ENCODE measurements at places on chromosomes 11 and 22.

GRCh38 chr11:128627666-128628324 is 40.4 kb upstream of the ETS1 start:
- no peak for DNase-seq

GRCh38 chr11:119194811-119195440 is 9.7 kb downstream of the NHERF4 start:
- DNase-seq = no peak

GRCh38 chr11:65423516-65424204 is 1.1 kb downstream of the NEAT1 start:
- no peak for DNase-seq

DNA sequence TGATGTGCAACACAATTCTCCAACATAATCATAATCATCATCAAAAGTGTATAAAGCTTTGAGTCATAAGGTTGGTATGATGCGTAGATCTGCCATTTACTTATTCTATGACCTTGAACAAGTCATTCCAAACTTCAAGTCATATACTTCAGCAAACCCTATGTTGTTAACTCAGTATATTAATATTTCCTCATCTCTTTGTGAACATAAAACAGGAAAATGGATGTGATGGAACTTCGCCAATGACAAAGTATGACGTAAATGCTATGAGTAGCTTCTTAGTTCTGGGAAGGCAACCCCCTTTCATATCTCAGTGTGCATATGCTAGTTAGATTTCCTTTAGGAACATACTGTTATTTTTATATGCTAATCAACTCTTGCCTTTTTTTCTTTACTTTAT is 102.7 kb upstream of the ANO3 start:
- DNase-seq = no peak

- DNase-seq = no peak
Measured at GRCh38 chr11:126754591-126755426, 245.8 kb downstream of the KIRREL3 start.

DNA sequence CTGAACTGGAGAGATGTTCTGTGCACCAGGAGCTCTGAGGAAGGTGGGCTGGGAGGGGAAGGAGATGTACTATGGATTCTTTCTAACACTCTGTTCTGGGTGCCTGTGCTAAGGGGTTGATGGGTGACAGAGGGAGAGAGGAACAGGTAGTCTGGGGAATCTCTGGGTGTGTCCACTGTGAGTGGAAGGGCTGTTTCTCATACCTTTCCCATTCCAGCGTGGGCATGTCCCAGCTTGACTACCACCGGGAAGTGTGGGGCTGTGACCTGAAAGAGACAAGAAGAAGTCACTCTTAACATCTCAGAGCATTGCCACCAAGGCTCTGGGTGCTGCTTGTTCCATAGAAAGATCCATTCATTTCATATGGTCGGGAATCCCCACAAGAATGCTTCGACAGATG is 121.9 kb downstream of the FBXO7 start:
- no peak for DNase-seq

DNA sequence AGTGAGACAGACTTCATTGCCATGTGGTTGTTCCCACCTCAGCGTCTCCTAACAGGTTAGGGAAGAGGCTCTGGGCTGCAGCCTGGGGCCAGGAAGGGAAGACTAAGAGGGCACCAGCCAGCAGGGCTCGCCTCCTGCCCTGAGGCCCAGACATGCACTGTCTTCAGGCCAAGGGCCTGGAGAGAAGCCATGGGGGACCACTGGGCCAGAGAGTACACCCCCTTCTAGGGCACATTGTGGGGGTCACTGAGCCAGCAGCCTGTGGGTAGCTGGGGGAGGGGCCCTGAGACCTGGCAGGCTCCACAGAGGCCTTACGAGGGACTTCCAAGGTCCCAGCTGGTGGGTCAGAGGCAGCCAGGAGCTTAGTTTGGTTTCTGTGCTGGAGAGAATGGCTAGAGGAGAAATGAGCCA is 25.0 kb upstream of the MYRF start:
- no peak for DNase-seq

DNA sequence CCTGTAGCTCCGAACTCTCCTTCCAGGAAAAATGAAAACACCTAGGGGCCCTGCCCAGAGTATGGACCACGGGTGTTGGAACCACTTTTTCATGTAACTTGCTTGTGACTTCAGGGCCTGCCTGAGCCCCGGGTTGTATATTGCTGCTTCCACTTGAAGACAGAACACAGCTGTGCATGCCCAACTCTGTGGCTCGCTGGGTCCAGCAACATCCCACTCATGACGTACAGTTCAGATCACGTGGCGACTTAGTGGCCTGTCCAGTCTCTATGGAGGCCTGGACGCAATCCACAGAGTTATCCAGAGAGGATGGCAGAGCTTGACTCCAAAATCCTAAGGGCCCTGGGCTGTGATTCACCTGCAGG is 6.8 kb downstream of the C11orf21 start:
- DNase-seq = peak; percentile 13

GRCh38 chr11:86625544-86625943 is 46.9 kb downstream of the ME3 start:
- no peak for DNase-seq

- DNase-seq = no peak
Measured at GRCh38 chr22:41445129-41446056, 1.2 kb downstream of the TOB2 start.

DNA sequence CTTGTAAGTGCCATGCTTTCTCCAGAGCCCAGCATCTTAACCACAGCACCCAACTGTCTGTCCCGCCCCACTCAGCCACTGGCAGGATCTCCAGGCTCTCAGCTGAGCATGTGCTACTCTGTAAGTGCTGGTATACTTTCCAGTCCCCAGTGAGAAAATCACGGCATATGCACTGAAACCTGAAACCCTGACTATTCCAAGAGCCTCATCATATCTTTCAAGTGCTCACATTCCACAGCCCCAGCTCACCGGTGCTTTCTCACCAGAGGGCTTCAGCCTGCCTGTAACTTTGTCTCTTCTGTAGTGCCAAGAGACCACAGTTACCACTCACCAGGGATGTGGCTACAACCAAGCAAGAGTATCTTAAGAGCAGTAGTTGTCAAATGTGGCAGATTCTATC is 24.4 kb upstream of the PAMR1 start:
- no peak for DNase-seq

- no peak for DNase-seq
Measured at GRCh38 chr11:47891886-47892285, 43.7 kb upstream of the NUP160 start.

DNA sequence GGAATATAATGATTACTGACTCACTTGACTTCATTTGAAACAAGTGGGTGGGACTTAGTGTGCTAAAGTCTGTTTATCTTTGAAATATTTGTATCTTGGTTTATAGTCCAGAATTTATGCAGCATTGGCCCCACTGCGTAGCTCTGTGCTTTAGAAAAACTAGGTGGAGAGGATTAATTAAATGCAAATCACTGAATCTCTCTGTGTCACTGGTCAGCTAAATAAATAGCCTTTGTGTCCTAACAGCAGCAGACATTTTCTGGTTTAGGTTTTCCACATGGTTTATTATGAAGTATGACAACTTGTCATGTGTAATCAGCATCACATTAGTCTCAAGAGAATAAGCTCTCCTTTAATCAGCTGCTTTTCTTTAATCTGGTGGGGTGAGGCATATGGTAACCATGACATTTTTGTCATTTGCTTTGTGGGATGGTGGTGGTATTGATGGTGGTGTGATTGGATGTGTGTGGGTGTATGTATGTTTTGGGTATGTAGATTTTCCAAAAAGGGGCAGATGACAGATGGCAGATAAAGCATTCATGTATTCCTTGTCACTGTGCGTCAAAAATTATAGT is 33.9 kb downstream of the BCL2L13 start:
- no peak for DNase-seq

DNA sequence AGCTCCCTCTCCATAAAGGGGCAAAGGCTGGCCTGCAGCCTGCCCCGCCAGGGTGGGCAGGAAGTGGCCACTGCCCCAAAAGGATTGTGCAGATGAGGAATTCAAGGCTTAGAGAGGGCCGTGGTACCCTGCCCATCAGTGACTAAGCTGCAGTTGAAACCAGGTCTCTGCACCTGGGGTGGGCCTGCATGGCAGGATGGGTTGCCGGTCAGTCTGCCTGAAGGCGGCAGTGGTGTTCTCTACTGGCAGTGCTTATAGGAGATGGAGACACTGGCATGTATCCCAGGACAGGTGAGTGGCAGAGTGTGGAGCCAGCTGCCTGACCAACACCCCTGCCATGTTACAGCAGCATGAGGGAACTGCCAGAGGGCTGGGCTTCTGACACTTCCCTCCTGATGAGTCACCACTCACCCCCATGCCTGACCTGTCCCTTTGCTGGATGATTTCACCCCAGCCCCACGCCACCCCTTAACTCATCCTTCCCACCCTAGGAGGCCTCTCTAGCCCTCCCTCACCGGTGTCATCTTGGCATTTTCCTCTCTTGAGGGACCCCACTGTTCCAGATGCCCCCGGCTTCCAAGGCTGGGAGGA is 70.2 kb upstream of the LMO1 start:
- no peak for DNase-seq

- no peak for DNase-seq
Measured at GRCh38 chr11:102341844-102342318, 5.1 kb upstream of the BIRC2 start.

- no peak for DNase-seq
Measured at GRCh38 chr11:95565724-95566141, 223.8 kb downstream of the FAM76B start.

- no peak for DNase-seq
Measured at GRCh38 chr11:98725471-98725870, 295.3 kb upstream of the CNTN5 start.

- no peak for DNase-seq
Measured at GRCh38 chr11:109302591-109303334, 119.2 kb upstream of the C11orf87 start.

GRCh38 chr11:68051191-68052136 is 12.6 kb downstream of the TCIRG1 start:
- no peak for DNase-seq

- no peak for DNase-seq
Measured at GRCh38 chr11:45927332-45927683, 4.9 kb downstream of the LARGE2 start.

- no peak for DNase-seq
Measured at GRCh38 chr11:58898106-58898505, 41.2 kb upstream of the GLYATL1 start.

- DNase-seq = no peak
Measured at GRCh38 chr22:23306438-23306921, 126.2 kb downstream of the BCR start.

GRCh38 chr11:69299023-69299461 is 5.1 kb downstream of the MYEOV start:
- no peak for DNase-seq

DNA sequence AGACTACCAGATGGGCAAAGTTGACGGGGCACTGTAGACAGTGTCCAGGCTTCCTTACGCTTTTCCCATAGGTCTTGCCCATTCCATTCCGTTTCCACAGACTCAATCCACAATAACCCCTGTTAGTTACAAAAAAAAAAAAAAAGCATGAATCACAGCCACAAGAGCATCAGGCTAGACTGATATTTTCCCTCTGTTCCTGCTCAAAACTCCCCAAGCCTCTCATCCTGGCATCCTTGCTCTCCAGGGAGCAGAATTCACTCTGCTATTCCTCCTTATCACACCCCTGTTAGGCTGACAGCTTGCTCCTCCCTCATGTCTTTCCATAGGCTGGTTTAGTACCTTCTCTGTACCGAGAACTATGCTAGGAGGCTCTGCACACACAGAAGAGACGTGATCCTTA is 42.2 kb downstream of the TMEM123 start:
- DNase-seq = no peak

GRCh38 chr11:3222941-3223915 is 4.6 kb upstream of the MRGPRG start:
- peak; percentile 44 for DNase-seq

DNA sequence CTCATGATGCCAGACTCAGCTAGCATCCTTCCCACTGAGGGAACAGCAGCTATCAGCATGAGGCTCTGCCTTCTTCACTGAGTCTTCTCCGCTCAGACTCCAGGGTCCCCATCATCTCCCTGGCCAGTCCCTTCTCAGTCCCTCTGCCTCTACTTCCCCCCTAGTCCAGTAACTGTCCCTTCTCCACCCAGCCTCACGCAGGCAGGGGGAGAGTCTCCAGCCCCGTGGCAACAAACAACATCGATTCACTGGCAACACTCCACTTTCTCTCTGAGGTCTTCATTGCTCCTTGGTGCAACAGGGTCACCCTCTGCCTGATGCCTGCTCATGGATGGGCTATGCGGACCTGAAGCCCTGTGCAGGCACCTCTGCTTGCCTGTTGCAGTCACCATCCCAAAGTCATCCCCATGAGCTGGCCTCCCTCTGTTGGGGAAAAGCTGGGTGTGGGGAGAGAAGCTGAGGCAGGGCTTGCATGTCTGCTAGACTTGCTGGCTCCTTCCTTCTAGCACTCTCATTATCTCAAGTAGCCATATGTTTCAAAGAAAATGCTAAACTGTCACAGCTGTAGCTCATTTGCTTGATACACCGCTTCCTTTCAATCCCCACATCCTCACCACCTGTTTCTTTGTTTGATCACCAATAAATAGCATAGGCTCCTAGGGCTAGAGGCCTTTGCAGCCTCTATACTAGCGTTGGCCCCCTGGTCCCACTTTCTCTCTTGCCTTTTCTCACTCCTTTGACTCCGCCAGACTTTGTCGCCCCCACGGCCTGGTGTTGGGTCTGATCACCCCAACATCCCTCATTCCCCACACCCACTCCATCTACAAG is 4.3 kb upstream of the BCR start:
- no peak for DNase-seq

DNA sequence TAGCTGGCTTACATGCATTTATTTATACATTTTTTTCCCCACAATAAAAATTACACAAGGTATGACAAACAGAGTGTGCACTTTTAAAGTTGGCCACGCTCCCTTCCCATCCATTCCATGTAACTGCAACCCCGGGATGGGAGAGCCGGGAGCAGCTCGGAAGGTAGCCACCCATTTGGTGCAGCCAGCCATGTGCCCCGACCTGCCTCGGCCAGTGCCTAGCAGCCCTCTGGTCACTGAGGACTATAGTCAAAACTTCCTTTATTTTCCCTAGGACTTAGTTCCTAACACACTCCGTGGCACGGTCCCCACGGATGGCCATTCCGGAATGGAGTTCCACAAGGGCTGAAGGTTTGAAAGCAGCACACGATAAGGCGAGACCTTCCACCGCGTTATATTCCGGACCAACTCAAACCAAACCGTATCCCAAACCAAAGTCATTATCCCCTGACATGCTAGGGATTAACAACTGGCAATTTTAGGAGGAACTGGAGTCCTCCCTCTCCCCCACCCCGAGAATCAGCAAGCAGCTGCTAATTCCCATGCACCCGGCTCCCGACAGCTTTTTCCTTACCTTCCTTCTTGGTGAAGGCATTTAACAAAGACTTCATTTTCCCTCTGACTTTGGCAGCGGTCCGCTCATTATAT is 426.4 kb downstream of the SHANK2 start:
- DNase-seq = no peak
